ENCODE measurements at places on chromosomes 1 and 21.

GRCh38 chr1:15186846-15187151 is 33.3 kb downstream of the TMEM51 start:
- no peak for DNase-seq

GRCh38 chr1:155073377-155074242 is 5.0 kb upstream of the EFNA3 start:
- DNase-seq: no peak

DNA sequence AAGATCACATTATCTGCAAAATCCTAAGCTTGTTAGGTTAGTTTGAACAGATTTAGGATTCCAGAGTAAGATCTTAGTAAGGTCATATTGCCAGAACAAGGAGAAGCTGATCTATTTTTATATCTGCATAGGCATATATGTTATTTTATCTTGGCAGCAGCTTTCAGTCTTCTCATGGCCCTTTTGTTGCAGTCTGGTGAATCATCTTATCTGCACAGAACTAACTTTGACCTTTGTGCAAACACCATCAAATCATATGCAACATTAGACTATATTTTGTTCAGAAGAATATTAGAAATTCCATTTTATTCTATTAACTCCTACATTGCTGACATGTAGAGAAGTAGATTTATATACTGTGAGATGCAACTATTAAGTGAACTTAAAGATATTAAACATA is 107.3 kb downstream of the CLEC20A start:
- DNase-seq: no peak

GRCh38 chr1:218459450-218459849 is 114.3 kb downstream of the TGFB2 start:
- DNase-seq: no peak

- no peak for DNase-seq
These were observed 360.4 kb upstream of the LYPLAL1 start for GRCh38 chr1:218813237-218813636.

- DNase-seq: no peak
These were observed 652.3 kb downstream of the PTPRC start for GRCh38 chr1:199291022-199291740.

- DNase-seq: no peak
These were observed 4.5 kb upstream of the FOXO6 start for GRCh38 chr1:41356752-41357151.

DNA sequence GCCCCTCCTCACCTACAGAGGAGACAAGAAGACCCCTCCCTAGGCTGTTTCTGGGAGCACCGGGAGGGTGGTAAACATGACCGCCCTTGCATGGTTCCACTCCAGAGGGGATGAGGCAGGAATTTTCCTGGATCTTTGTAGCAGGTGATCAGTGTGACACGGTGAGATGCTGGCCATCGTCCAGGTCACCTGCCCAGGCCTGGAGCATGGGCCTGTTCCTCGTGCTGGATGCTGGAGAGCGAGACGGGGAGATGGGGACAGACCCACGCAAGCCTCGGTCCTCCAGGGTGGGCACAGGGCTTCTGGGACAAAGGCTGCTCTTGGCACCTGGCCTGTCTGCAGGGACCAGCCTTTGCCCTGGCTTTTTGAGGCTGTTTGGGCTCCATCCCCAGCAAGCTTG is 46.2 kb downstream of the DMRTB1 start:
- no peak for DNase-seq

- DNase-seq: no peak
These were observed 45.8 kb upstream of the SAMSN1 start for GRCh38 chr21:14591882-14592281.

DNA sequence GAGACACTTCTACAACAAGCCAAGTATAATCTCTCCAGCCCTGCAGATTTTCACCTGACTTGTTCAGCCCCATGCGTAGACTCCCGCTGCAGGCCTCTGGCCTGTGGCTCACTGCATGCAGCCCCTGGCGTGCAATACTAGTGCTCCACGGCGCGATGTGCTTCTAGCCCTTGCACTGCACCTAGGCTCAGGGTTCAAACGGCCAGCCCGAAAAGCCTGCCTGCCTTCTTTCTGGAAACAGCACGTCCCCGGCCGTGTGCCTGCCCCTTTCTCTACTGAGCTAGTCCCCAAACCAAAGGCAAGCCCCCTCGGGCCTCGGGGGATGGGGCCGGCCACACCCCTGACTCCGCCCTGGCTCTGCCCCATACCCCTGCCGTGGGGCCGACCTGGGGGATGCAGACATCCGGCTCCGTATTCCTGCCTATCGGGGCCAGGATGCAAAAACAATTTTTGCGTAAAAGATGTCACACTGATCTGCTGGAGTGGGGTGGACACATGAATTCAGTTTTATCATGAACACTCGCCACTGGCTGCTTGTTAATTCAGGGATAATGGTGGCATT is 26.3 kb upstream of the TRAPPC10 start:
- DNase-seq: no peak

- DNase-seq: no peak
These were observed 42.9 kb downstream of the ACTL8 start for GRCh38 chr1:17798011-17798410.

DNA sequence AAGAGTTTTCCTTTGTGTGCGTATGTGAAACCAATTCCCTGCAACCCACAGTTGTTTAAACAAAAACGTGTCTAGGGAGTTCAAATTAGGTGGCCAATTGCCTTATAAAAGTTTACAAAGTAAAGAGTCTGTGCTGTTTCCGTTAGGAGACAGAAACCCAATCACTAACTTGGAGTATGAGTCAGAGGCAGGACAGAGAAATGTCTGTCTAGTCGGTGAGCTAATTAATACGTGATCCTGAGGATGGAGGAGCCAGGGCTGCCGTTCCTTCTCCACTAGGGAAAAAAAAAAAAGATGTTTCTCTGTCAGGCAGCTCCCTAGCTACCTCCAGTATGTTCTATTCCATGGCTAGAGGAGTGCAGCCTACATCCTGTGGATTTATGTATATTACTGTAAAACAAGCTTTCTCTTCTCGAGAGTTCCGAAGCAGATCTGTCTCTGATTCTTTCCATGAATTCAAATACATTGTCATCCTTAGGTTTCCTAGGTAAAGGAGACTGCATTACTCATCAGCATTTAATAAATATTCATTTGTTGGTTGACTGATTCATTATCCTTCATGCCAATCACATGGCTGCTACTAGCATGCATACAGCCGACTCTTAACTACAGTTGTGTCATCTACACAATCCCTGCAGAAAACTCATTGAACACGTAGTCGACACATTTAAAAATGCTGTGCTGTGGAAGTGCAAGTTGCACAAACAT is 430.6 kb downstream of the KIF26B start:
- DNase-seq: no peak

- no peak for DNase-seq
These were observed 22.3 kb upstream of the SDE2 start for GRCh38 chr1:226021401-226021800.

GRCh38 chr21:33587792-33588484 is 546 bp downstream of the DONSON start:
- no peak for DNase-seq

DNA sequence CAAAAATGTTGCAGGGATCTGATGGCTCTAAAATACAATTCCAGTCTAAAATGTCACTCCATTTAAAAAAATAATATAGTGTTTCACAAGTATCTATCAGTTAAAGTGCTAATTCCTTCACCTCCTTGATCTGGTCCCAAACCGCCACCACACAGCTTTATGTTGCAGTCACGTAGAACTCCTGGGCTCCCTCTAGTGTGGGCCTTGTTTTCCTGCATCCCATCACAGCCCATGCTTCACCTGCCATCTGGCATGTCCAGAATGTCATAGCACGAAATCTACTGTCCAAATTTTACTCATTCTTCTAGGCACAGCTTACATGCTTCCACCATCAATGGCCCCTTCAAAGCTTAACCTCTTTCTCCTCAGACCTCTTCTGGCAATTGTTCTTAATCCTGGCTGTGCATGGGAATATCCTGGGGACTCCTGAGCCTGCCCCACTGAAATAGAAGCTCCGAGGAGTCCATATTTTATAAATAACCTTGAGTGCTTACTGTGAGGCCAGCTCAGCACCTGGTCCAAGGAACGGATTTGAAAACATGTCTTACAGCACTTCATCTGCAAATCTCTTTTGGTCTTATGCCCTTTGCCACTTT is 15.5 kb downstream of the FYB2 start:
- DNase-seq: no peak

GRCh38 chr1:150692720-150693119 is 4.2 kb downstream of the GOLPH3L start:
- DNase-seq: no peak

DNA sequence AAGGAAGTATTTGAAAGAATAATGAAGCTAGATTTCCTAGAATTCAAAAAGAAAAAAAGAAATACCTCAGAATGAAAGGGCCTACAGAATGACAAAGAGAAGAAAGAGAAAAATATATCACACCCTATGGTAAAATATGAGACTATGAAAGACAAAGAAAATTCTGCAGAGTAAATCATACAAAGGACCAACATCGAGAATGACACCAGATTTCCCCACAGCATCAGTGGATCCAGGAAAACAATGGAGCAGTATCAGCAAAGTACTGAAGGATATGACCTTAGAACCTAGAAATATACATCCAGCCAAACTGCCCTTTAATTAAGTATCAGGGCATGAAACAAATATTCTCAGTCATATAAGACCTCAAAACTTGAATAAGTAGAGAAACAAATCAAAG is 21.2 kb upstream of the IFNAR2 start:
- no peak for DNase-seq

DNA sequence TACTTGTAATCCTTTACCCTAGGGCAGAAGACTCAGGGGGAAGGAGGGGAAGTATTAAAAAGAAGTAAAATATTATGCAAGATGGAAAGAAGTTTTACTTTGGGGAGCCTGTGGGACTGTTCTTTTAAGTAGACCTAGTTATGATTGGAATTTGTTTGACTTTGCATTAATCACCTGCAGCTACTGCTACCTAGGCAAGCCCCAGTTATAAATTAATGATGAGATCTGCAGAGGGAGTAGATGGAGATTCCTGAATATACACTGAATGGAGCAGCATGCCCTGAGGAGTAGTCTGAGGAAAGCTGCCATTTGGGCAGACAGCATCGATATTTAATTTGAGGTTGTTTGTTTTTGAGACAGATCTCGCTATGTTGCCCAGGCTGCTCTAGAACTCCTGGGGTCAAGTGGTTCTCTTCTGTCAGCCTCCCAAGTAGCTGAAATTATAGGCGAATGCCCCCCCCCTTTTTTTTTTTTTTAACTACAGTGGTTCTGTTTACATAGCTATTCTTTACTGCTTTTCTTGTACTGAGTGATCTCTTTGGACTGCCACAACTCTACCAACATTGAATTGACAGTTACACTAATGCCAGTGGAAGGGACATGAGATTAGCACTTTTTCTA is 81.4 kb upstream of the SERTAD4 start:
- no peak for DNase-seq

DNA sequence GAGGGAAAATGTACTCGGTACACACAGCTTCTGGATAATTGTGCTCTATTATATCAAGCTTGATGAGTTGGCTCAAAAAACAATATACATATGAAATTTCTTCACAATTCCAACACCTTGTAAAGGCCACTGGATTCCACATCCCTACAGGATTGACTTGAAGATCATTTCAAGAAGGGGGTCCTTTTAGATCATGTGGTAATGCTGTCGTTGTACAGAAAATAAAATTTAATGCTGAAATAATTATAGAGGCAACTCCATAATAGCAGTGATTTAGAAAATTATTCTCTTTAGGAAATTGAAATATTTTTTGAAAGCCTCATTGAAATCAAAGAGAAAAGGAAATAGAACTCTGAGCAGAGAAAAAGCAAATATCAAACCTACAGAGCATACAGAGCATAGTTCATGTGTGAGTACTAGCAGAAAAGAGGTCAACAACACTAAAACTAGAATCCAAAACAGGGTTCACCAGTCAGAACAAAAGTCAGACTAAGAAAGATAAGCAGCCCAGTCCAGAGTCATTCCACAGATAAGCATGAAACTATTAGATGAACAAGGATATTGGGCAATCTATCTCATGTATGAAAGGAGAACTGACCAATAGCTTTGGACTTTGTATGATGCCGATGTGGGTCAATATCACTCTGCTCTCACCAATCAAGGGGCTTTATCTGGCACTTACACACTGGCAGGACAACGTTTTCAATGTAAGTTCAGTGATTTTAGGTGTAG is 79.5 kb upstream of the PALMD start:
- no peak for DNase-seq

GRCh38 chr1:15974855-15975254 is 1.0 kb downstream of the ZBTB17 start:
- no peak for DNase-seq

DNA sequence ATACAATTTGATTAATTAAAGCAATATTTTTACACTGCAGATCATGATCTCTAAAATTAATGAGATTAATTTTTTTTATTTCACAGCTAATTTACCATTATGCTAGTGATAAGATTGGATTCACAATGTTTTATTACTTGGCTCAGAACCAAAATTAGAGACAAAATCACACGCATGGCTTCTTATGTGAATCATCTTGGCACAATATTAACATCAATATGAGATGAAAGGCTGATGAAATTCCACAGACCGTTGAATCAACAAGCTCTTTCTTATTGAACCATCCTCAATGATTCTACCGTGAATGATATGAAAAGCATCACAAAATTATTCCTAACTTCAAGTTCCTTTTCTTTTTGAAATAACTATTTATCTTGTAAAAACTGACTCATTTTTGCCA is 544.9 kb downstream of the KCNT2 start:
- DNase-seq: no peak

DNA sequence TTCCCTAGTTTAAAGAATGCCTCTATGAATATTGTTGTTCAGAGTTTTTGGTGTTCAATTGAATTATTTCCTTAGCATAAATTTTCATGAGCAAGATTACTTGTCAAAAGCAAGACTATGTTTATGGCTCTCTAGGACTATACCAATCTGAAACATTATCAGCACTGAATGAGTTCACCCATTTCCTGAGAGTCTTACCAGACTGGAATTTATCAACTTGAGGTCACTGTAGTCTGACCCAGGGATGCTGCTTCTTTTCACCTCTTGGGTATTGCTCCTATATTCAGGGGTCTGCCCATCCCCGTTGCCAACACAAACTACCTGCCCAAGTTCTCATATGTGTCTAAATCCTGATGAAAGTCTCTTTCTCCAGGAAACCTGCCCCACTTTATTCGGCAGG is 42.6 kb downstream of the OPTC start:
- no peak for DNase-seq

GRCh38 chr1:54499360-54500106 is 48.5 kb upstream of the ACOT11 start:
- no peak for DNase-seq

- DNase-seq: no peak
These were observed 13.1 kb upstream of the KYAT3 start for GRCh38 chr1:89005286-89006151.

DNA sequence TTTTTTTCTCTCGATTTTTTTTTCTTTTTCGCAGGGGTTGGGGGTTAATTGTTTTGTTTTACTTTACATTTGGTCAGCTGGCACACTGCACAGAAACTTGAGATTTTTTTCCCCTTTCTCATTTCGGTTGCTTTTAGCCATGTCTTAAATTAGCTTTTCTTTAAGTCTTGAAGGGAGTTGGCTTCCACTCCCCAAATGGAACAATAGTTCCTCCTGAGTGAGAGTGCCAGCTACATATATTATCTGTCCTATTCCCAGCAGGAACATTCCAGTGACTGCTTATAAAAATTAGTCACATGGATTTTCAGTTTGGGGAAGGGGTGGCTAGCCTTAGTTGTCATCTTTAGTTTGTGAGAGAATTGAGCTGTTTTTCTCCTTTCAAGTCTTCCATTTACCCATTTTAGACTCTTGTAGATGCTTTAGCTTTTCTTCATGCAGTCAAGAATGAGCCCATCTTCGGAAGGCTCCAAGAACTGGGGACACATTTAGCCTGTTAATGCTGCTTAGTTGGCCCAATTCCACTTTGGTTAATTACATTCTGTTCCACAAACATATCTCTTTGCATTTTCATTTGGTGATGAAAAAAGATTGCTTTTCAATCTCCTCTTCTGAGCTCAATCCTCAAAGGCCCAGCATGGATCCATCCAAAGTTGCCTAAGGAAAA is 510.1 kb upstream of the CXADR start:
- DNase-seq: no peak
